ENCODE measurements at places on chromosomes 7 and 10. TPM values are rescaled to one million over a fixed set of nuclear protein-coding genes. Genes with fewer than 3 reads are reported as not detected.

Gene GARIN1A
- 0.53 TPM for total RNA-seq

DNA sequence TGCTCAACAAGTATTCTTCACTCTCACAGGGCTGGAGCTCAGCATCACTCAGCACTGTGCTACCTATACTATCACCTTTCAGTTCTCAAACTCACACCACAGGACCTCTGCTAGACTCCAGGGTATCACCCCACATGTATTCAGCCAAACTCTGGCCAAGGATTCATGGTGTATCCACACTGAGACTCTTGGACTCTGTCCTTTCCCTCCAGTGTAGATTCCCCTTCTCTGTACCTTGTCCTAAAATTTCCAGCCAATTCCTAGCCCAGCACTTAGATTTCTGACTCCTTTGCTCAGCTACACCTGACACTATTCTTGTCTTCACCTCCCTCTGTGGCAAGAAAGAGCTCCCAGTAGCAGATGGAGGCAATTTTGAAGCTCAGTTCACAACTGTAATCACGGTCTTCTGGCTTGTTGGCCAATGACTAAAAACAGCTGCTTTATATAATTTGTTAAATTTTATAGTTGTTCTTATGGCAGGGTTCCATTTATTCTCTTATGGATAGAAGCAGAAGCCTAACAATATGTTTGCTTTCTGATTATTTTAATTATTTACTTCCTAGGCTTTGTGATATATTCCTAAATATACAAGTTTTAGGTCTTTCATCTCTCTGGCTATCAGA, 258.8 kb downstream of the THSD7A start:
- DNase-seq, result no peak

Gene NCF1
- 4.0 TPM for total RNA-seq

Gene STK32C
- total RNA-seq, result 16.2 TPM

Gene UBE2H
- total RNA-seq, result 83.9 TPM

- DNase-seq, result no peak
Measured at GRCh38 chr10:32314588-32314987, 32.4 kb downstream of the EPC1 start.
